ENCODE measurements at places on chromosomes 7 and 10.

DNA sequence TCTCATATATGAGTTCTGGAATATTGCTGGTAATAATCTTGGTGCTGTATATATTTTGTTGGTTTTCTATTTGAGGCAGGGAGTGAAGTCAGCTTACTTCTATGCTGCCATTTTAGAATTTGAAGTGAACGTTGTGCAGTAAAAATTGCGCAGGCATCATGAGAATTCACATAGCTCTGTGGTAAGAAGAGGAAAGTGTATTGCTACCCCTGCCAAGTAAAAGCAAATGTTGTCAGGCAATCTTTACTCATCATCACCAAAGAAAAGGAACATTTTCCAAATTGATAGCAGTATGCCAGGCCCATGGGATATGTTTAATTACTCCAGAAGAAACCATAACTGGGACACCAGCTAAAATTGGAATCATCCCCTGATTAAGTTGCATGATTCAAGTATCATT lies 13.4 kb downstream of the FEZF1 start:
- no peak for DNase-seq

- DNase-seq, result no peak
Observed at GRCh38 chr10:34528320-34528719, 286.8 kb downstream of the PARD3 start.

DNA sequence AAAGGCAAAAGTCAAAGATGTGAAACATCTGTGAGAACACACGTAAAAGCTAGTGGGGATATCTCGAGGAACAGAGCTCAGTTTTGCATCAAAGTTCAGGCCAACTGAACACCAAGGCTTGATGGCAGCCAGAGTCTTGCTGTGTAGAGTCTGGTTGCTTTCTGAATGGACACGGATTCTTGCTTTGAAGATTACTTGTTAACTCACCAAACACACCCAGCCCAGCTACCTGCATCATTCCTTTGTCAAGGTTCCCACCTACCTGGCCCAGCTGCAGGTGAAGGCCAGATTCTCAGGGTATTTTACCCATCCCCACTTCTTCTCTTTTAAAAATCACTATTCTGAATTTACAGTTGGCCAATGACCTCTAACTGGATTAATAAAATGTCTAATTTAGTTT lies 174.4 kb upstream of the PHYHIPL start:
- no peak for DNase-seq

GRCh38 chr7:130114776-130115175 lies 44.4 kb downstream of the KLHDC10 start:
- no peak for DNase-seq

DNA sequence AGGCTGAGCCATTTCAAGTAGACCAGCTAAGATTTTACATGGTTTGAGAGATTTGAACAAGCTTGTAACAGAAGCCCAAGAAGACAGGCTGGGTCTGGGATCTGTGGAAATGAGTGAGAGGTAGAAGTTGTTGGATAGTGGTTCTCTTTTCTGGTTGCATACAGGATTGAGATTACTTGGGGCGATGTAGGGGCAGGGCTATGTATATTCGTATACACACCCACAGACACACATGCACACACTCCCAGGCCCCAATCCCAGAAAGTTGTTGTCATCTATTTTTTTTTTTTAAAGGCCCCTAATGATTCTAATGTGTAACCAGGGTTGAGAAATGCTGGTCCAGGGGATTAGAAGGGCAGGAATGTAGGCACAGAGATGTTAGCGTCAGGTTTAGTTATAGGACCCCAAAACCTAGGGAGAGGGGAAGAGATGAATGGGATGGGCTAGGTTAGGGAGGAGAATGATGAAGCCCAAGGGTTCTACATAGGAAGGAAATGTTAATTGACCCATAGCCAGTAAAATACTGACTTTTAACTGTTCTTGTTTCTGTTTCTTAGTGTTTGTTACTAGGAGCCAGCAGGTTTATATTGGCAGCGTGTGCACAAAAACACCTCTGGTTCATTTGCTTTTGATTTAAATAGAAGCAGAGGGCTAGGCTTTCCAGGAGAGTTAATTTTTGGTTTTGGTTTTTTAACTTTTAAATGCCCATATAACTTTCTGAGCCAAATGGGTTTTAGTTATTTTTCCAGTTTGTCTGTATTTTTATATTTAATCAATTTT lies 7.8 kb downstream of the TAX1BP1 start:
- DNase-seq, result no peak

DNA sequence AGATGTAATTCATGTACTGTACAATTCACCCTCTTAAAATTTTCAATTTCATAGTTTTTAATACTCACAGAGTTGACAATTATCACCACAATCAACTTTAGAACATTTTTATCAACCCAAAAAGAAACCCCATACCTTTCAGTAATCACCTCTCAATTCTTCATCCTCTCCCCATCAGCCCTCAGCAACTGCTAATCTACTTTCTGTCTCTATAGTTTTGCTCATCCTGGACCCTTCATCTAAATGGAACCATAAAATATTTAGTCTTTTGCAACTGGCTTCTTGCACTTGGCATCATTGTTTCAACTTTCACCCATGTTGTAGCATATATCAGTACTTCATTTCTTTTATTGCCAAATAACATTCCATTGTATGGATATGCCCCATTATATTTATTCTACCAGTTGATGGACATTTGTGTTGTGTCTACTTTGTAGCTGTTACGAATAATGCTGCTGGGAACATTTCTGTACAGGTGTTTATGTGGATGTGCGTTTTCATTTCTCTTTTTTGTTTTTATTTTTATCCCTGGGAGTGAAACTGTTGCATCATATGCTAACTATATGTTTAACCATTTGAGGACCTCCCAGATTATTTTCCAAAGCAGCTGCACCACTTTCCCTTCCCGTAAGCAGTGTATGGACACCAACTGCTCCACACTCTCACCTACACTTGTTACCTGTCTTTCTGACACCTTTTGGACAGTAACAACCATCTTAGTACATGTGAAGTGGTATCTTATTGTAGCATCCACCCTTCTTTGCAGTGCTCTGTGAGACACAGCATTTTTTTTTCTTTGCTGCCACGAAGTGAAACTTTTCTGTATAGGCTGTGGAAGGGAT lies 65.4 kb upstream of the APBB1IP start:
- DNase-seq, result no peak

GRCh38 chr7:108270385-108271015 lies 140.3 kb upstream of the LAMB4 start:
- DNase-seq, result no peak

DNA sequence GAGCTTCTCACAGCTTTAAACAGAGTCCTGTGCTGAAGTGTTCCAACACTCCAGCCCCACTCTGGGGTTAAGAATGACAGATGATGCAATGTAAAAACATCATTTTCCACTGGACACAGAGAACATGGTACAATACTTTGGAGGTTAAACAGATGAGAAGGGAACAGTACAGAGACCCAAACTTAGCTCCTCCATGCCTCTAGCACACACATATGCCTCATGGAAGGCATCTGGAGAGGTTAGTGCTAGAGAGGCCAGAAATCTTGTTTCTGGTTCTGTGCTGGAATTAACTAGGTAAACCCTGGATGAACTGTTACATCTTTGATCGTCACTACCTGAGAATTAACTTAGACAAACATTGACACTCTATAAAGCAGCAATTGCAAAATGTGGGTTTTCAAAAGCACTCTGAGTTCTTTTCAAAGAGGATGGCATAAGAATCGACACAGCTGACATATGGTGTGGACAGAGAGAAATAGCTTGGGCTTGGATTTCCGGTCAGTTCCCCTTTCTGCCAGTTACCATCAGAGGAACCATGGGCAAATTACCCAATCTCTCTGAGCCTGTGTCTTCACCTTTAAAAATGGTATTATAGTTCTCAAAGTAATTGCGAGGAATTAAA lies 81.9 kb downstream of the KCNMA1 start:
- no peak for DNase-seq

Data from CD4-positive, alpha-beta T cell treated with Interleukin-21 for 1 hour (primary cell).